ENCODE measurements at places on chromosomes 6 and 20.

GRCh38 chr6:153729189-153729588, 309.9 kb upstream of the OPRM1 start:
- DNase-seq, result no peak

DNA sequence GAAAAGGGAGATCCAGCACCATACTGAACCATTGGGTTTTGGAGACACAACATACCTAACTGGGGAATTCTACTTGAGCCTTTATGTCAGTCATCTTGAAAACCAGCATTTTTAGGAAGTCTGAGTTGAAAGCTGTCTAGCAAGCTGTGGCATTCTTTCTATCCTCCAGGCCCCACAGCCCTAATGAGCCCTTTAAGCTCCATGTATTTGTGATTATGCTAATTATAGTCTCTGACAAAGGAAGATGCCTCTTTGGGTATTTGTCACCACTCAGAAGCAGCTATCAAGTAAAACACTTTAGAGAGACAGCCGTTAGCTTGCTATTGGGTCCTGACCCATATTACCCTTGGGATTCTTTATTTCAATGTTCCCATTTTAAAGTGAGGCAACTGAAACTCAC, 159.5 kb upstream of the MANEA start:
- DNase-seq, result no peak

- DNase-seq, result no peak
These were observed 10.0 kb downstream of the TRAM2 start for GRCh38 chr6:52566853-52567279.

GRCh38 chr6:53892707-53893106, 97.9 kb downstream of the LRRC1 start:
- no peak for DNase-seq

GRCh38 chr6:147207351-147207750, 3.1 kb downstream of the STXBP5 start:
- DNase-seq, result no peak

DNA sequence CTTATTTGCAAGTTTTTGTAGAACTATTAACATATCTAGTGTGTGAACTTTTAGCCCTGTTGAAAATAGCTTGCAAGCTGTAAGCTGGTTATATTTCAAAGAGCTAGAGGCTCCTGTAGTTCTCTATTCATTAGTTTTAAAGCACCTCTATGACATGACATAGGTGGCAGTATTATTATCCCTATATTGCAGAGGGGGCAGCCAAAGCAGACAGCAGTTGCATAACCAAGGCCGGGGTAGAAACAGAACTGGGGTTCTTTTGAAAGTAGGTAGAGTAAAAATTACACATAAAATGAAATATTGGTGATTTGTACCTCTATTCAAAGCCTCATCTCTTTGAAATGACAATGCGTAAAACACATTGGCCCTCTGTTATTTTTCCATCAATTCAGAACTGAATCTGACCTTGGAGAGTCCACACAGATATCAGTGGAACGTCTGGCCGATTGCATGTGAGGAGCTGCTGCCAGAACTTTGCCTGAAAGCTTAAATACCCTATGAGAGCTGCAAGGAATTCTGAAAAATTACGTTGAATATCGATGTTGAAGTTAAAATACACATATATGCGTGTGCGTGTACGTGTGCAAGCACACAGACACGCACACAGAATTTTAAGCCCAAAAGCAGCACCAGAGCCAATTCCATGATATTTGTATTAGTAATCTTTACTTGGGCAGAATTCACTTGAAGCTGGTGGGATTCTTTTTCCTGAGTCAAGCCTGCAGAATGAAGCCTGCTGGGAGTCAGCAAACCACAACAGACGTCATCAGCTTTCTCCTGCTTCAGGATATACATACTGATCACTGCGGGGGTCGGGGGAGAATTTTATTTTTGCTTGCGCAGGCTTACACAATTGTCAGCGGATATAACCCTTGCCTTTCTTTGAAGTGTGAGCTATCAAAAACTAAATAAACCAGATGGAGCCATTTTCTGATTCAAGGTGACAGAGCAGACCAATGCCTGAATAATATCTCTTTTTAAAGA, 163.2 kb downstream of the PDE7B start:
- no peak for DNase-seq

- DNase-seq, result peak; percentile 95
These were observed 46.8 kb upstream of the PXDC1 start for GRCh38 chr6:3798055-3798919.

- DNase-seq, result no peak
These were observed 201.6 kb downstream of the SYNDIG1 start for GRCh38 chr20:24670981-24671380.

DNA sequence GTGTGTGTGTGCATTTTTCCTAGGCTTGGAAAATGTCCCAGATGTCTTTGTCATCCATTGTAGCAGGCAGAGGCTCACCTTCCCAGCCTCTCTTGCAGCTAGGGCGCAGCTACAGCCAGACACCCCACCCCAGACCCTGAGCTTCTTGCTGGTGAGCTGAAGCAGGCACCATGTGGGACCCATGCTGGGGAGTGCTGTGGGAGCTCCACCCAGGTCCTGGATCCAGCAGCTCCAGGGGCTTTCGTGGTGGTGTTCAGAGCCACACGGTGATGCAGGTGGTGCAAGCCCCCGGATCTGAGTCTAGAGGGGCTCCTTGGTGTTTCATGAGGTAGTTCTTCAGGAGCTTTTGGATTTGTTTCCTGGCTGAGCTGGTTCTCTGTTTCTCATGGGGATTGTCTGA, 56.0 kb upstream of the ZFP64 start:
- DNase-seq, result no peak

DNA sequence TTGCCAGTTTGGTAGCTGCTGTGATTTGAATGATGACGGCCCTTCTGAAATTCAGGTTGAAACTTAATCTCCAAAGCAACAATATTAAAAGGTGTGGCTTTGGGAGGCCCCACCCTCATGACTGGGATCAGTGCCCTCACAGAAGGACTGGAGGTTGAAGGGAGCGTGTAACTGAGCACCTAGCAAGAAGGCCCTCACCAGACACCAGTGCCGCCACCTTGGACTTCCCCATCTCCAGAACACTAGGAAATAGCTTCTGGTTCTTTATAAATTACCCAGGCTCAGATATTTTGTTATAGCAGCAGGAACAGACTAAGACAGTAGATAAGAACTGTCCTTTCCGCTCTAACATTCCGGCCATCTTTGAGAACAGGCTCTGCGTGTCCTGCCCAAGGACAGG, 243.1 kb downstream of the DLL1 start:
- DNase-seq, result no peak

DNA sequence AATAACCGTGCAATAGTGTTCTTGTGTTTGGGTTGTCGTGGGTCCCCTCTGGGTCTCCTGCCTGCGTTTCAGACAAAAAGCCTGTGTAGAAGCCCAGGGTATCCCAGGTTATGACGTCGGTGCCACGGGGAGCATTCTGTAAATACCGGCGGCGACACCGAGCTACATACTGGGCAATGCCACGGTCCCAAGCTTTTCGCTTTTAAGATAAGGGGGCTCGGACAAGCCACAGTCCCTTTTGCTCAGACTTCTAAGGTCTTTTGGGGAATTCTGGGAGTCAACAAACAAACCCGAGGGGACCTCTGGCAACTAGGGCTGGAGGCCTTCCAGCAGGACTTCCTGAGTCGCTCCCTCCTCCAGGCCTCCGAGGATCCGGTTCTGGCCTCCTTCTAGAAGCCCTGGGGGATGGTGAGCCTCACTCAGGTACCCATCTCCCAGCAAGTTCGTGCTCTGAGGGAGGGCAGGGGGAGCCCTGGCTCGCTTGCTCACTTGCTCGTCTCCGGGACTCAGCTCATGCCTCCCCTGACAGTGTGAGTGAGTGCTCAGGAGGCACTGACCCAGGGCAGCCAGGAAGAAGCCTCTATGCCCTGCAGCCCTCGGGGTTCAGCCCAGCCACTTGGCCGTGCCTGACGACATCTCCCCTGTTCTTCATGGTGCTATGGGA, 62.4 kb upstream of the MRPS10 start:
- no peak for DNase-seq

DNA sequence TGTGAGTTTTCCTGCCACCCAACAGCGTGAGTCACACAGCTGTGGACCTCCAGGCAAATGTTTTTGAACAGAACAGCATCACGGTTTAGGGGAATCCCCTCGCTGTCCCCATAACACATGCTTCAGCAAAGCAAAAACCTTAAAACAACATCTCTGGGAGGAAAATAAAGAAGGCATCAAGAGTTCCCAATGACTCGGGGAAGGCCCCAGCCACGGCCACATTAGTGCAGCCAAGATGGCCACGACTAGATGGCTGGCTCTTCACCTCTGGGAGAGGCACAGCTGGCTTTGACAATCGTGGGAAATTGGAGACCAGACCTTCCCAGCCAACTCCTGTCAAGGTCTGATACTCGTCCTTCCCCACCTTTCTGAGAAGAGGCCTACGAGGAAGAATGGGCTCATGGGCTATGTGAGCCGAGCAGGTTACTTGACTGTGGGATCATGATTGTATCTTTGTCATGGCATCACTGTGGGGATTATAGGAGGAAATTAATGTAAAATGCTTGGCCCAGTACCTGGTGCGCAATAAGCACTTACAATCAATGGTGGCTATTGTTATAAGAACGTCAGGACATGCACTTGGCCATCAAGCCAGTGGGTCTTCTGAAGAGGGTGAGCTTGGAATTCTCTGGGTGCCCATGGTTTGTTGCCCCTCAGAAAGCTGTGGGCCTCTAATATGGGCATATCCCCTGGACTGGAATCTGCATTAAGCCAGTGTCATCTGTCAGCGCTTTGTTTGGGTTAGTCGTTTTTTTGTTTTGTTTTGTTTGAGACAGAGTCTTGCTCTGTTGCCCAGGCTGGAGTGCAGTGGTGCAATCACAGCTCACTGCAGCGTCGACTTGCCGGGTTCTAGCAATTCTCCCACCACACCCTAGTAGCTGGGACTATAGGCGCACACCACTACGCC, 43.6 kb downstream of the FGD2 start:
- no peak for DNase-seq

DNA sequence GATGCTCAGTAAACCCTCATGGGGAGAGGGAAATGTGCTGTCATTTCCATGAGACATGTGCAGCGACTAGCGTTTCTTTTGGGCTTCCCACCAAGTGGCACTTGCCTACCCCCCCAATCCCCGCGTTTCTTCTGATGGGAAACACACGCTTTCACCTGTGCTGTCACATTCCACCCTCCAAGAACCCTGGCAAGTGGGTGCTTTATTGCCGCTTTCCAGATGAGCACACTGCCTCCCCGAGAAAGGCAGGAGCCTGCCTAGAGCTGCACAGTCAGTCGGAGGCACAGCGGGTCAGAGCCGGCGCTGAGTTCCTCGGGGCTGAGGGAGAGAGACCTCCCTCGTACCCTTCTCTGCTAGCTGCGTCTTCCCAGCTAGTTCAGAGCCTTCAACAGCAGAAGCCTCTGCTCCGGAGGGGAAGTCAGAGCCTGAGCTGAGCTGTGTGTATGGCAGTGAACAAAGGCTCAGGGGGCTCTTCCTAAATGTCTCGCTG, 12.3 kb upstream of the CCDC167 start:
- DNase-seq, result no peak

DNA sequence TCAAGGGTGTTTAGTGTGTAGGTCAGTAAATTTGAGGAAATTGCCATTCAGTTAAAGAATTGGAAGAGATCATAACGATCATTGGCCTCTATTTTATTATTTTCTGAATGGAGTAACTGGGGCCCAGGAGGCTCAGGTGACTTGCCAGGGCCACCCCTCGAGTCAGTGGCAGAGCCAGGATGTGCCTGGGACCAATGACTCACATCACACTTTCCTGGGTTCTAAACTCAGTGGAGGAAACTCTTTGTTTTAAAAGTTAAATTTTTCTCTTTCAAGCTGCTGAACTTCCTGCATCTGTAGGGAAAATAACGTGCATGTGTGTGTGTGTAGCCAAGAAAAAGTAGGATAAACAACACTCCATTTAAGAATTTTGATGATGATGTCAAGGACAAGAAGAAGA, 135.5 kb downstream of the MYLK4 start:
- no peak for DNase-seq

DNA sequence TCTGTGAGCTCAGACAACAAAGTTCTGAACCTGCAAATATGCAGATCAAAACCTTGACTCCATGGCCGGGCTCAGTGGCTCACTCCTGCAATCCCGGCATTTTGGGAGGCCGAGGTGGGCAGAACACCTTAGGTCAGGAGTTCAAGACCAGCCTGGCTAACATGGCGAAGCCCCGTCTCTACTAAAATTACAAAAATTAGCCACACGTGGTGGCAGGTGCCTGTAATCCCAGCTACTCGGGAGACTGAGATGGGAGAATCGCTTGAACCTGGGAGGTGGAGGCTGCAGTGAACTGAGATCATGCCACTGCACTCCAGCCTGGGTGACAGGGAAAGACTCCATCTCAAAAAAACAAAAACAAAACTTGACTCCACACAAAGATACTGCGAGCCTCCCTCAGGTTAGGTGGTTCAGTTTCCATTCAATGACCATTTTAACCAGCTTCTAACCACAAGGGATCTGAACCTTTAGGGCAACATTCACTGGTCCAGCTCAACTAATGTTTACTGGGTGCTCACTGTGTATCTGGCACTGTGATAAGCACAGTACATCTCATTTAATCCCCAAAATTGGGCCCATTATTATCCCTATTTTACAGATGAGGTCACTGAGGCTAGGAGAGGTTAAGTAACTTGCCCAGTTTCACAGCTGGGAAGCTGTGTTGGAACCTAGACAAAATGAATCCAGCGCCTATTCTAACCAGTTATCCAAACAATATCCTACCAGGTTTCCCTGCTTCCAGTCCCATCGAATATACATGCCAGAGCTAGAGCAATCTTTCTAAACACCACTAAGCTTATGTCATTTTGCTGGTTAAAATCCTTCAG, 1.8 kb downstream of the SNRPB start:
- no peak for DNase-seq

GRCh38 chr6:98831057-98831958, 3.1 kb upstream of the POU3F2 start:
- DNase-seq, result no peak

GRCh38 chr6:122853259-122853995, 64.4 kb downstream of the SMPDL3A start:
- no peak for DNase-seq

DNA sequence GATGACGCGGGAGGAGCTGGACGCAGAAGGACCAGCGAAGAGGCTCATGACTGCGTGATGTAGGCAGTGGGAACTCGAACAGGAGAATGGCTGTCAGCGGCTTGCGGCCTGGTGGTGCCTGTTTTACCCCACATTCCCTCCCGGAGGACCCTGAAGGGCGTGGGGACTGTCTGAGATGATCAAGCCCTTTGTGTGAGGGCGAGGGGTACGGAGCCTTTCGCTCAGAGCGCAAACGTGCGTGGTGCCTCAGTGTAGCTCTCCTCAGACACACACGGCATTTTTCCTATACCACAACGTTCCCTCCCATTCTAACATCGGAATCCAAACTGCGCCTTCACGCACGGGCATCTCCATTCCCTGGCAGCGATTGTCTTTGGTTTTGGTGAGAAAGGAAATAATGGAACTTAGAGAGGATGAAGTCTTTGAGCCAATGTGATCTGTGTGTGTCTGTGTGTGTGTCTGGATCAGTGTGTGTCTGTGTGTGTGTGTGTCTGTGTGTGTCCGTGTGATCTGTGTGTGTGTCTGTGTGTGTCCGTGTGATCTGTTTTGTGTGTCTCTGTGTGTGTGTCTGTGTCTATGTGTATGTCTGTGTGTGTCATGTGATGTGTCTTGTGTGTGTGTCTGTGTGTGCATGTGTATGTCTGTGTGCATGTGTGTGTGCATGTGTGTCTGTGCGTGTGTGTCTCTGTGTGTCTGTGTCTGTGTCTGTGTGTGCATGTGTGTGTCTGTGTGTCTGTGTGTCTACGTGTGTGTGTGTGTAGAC, 5.3 kb downstream of the PTK6 start:
- DNase-seq, result no peak

GRCh38 chr20:37365760-37366638, 20.1 kb downstream of the SRC start:
- no peak for DNase-seq

- no peak for DNase-seq
These were observed 313.4 kb downstream of the CDH26 start for GRCh38 chr20:60271597-60271996.
